ENCODE measurements at places on chromosomes 16 and 17.

DNA sequence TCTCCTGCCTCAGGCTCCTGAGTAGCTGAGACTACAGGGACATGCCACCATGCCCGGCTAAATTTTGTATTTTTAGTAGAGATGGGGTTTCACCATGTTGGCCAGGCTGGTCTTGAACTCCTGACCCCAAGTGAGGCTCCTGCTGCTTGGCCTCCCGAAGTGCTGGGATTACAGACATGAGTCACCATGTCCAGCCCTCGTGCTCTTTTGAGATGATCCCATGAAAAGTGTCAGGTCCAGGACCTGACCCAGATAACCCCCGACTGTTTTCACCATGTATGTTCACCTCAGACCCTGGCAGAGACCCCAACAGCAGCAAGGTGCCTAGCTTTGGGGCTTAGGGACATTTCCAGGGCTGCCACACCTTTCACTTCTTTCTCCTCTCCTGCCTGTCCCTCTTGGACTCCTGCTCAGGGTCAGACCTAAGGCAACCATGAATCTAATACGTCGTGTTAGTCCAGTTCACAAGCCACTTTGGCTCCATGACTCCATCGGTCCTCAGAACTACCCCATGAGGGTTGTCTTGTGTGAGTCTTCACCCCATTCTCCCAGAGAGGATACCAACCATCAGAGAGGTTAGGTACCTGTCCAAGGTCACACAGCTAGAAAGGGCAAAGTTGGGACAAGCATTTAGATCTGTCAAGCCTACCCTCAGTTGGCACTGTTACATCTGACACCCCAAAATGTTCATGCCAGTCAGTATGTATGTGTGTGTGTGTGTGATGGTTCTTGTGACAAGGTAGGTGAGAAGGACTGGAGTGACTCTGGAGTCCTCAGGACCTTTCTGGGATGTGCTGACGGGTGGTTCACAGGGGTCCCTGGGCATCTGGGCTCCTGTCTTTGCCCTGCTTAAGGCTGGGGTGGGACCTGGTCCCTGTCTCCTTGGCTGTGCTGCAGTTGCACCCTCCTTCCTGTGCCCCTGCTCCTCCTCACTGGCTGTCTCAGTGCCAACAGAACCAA is 23.1 kb upstream of the MAP3K14 start:
- DNase-seq, result no peak

GRCh38 chr16:11781773-11782172 is 15.3 kb downstream of the ZC3H7A start:
- no peak for DNase-seq

- DNase-seq, result no peak
These were observed 81.6 kb upstream of the CDC42EP4 start for GRCh38 chr17:73393381-73393780.

GRCh38 chr16:8886593-8887430 is 4.7 kb downstream of the LITAFD start:
- no peak for DNase-seq

- DNase-seq, result no peak
These were observed 21.8 kb upstream of the HERPUD1 start for GRCh38 chr16:56910112-56910511.

DNA sequence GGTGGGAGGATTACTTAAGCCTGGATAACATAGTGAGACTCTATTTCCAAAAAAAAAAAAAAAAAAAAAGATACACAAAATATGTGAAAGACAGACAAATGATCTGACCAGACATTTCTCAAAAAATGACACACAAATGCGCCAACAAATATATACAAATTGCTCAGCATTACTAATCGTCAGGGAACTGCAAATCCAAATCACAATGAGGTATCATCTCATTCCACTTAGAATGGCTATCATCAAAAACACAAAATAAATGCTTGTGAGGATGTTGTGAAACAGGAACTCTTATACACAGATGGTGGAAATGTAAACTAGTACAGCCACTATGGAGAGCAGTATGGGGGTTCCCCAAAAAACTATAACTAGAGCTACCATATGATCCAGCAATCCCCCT is 62.4 kb downstream of the STX8 start:
- DNase-seq, result no peak

GRCh38 chr16:25625620-25626019 is 66.1 kb upstream of the HS3ST4 start:
- no peak for DNase-seq

DNA sequence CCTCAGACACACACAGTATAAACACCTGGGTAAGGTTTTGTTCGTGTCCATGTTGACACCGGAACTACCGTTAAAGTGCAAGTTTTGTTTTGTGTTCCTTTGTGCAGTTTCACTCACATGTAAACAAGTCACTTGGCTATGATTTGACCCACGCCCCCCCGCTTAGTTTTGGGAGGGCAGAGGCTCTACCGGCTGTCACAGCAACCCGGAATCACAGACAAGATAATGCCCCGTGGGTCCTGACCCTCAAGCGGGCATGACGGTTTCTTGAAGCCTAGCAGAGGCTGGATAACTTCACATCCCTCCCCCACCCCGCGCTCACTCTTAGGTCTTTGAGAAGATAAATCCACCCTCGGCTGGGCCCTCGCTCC is 1.7 kb downstream of the RASD1 start:
- DNase-seq, result no peak

DNA sequence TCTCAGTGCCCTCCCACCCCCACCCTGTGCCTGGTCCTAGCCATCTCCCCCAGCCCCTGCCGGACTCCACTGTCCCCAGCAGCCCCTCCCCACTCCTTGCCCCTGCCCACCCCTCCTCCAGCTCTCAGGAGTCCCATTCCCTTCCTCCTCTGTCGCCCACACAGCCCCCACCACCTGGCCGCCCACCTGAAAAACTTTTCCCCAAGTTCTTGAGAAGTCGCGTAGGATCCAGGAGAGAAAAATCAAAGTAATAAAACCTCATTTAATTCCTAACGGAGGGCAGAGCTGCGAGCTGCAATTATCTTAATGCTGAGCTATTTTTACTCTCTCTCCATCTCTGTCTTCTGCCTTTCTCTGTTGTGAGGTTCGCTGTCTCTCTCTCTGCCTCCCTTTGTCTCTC is 2.4 kb upstream of the PPP1R1B start:
- no peak for DNase-seq
